ENCODE measurements at places on chromosomes 13 and 19.

- DNase-seq: no peak
These were observed 9.6 kb upstream of the UBL3 start for GRCh38 chr13:29859971-29860370.

- no peak for DNase-seq
These were observed 7.4 kb downstream of the RAP2A start for GRCh38 chr13:97441368-97441767.

- DNase-seq: no peak
These were observed 24.4 kb upstream of the CSNK1A1L start for GRCh38 chr13:37129866-37130265.

- DNase-seq: no peak
These were observed 28.1 kb downstream of the B3GLCT start for GRCh38 chr13:31227870-31228269.

- DNase-seq: no peak
These were observed 13.4 kb downstream of the TECR start for GRCh38 chr19:14542711-14543328.

DNA sequence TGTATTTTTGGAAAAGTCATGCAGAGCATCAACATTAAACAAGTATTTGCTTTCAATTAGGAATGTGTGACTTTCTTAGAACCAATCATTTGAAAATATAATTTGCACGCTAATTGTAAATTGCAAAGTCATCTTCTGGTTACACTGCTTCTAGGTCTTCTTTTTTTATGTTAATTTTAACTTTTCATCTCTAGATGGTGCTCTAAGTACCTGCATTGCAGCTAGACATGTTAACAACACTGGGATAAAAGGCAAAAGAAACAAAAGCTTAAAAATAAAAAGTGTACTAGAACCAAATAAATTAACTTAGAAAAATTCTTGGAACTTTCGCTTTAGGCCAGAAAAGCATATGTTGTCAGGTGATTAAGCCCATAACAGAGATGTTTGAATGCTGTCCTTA is 2758.2 kb downstream of the PCDH9 start:
- DNase-seq: no peak

DNA sequence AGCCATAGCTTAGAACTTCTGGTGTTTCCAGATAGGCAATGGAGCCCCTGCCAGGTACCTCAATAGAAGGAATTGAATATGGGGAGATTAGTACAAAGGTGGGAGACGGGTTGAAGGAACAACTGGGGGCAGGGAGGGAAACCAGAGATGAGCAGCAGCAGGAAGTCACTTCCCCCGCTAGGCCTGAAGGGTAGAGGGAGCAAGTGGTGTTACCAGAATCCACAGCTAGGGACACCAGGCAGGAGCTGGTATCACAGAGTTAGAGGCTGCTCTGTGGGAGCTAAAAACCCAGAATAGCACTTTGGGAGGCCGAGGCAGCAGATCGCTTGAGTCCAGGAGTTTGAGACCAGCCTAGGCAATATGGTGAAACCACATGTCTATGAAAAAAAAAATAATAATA is 15.3 kb upstream of the HNRNPUL1 start:
- DNase-seq: no peak

GRCh38 chr19:48644839-48645619 is 958 bp downstream of the CA11 start:
- DNase-seq: peak; percentile 90

DNA sequence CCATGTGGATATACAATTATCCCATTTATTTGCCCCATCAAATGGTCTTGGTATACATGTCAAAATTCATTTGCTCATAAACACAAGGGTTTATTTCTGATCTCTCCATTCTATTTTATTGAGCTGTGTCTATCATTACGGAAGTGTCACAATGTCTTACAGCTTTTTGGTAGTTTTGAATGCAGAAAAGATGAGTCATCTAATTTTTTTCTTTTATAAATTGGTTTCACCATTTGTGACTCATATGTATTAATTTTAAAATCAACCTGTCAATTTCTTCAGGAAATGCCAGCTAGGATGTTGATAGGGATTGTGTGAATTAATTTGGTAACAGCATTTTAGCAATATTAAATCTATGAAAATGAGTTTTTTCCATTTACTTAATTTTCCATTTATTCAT is 2549.4 kb downstream of the PCDH9 start:
- DNase-seq: no peak
